NCI-H1436 treated with DMSO at 0.1 percent for 48 hours (cell line): ENCODE measurements at places on chromosomes 3 and 15.

- DNase-seq, result peak; percentile 41
These were observed 3.0 kb downstream of the SLC51A start for GRCh38 chr3:196219194-196219969.

- DNase-seq, result no peak
These were observed 914.3 kb upstream of the ARPP21 start for GRCh38 chr3:34724916-34725499.

- no peak for DNase-seq
These were observed at the start of gene ZMYND10 for GRCh38 chr3:50345586-50346234. Gene ZMYND10 (minus strand): TSS chr3:50345732. CDS start chr3:50345579, 153 bp downstream.

- DNase-seq, result no peak
These were observed 28.8 kb downstream of the DGKG start for GRCh38 chr3:186333256-186333655.

GRCh38 chr15:68028137-68028887 is 25.8 kb upstream of the PIAS1 start:
- no peak for DNase-seq

DNA sequence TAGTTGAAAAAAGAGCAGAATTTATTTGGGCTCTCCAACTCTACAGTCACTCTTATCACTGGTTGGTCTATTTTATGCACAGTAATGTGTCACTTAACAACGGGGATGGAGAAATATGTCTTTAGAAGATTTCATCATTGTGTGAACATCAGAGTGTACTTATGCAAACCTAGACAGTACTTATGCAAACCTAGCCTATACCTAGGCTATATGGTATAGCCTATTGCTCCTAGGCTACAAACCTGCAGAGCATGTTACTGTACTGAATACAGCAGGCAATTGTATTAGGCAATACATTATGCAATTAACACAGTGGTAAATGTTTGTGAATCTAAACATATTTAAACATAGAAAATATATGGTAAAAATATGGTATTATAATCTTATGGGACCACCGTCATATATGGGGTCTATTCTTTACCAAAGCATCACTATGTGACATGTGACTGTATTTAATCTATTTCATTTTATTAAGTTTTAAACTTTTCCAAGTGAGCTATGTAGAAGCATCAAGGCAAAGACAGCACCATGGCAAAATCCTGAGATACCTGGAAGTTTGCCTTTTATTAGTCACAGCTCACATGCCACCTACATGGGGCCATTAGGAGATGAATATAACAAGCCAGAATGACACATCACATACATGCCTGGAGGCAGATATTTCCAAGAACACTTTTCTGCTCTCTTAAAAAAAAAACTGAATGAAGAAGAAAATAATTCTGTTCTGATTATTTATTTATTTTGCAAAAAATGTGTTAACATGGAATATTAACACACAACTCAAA is 537.4 kb downstream of the TUSC7 start:
- no peak for DNase-seq

GRCh38 chr3:177776661-177777101 is 579.4 kb upstream of the TBL1XR1 start:
- DNase-seq, result no peak

- no peak for DNase-seq
These were observed 56.7 kb upstream of the SNRPA1 start for GRCh38 chr15:101351736-101352135.

DNA sequence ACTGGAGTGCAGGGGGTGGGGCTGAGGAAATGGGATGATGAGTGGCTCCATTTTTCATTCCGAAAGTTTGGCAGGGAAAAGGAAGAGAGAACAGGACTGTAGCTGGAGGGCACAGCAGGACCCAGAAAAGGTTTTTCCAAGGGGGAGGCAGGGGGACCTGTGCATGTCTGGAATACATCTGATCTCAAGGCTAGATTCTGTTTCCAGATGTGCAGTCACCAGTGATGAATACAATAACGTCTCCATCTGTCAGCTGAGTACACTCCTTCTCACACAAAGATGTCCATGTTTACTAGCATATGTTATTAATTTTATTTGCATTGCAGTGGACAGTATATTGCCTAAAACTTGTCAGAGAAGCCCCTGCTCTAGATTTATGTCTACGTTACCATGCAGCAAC is 39.9 kb upstream of the PRTG start:
- no peak for DNase-seq

DNA sequence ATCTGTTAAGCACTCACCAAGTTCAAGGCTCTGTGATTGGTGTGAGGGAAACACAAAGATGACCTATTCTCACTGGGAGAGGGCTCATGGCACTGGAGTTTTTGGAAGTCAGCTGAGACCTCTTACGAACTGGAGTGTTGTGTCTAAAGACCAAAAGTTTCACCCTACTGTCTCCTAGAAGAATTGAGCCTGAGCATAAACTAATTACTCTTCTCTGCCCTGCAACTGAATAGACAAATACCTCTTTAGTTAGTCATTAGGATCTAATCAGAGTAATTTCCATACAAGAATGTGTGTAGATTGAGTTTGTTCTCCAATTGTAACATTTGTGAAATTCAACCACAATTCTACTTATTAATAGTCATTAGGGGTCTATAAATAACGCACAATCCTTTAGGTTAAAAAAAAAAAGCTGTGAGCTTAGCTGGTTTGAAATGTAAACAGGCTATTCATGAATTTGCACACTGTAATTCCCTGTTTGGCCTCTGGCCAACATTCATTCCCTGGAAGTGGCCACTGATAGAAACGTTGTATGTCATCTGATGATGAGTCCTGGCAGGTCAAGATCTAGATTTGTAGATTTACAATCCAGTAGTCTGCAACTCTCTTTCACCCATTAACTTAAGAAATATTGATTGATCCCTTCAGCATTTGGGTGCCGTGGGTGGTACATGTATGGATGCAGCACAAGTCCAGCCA is 76.8 kb upstream of the SOX14 start:
- DNase-seq, result no peak

GRCh38 chr15:63905131-63905530 is 71.4 kb upstream of the HERC1 start:
- DNase-seq, result no peak

- DNase-seq, result no peak
These were observed 289.7 kb downstream of the PYDC2 start for GRCh38 chr3:191750618-191751017.

GRCh38 chr3:42166662-42167300 is 75.6 kb downstream of the TRAK1 start:
- DNase-seq, result no peak

GRCh38 chr3:102484-102883 is 94.1 kb upstream of the CHL1 start:
- no peak for DNase-seq

- DNase-seq, result no peak
These were observed 15.7 kb upstream of the TFRC start for GRCh38 chr3:196097373-196098154.

DNA sequence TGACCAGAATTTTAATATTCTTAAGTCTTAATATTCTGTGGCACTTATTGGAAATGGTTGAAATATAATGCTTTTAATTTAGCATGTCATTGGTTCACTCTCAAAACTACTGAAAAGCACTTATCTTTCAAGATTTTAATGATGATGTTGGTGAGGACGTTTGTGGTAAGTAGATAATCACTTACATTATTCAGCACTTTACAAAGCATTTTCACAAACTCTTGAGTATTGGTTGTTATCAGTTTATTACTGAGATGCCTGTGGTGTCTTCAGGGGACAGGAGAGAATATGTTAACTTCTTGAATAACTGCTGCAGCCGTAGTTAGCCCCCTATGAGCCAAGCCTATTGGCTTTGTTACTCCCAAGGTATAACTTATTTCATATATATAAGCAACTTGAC is 15.2 kb downstream of the TGFBR2 start:
- DNase-seq, result no peak

- DNase-seq, result no peak
These were observed 3.4 kb upstream of the SLC51B start for GRCh38 chr15:65041787-65042186.

DNA sequence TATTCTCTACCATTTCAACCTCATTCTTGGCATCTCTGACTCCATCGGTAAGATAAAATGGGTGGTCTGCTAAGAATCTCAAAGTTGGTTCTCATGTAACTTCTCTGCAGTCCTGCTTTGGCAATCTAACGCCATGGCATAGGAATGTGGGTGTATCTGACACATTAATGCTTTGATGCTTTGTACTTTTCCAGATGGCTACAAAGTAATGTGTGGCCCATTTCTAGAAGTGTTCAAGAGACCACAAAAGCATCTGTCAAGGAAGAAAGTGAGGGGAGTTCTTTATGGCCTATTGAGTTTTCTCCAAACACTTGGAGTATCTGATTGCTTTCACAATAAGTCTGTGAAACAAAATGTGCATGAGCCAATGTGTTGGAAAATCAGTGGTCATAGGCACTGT is 339.9 kb upstream of the TGFBR2 start:
- no peak for DNase-seq

GRCh38 chr3:51434746-51435327 is 43.8 kb downstream of the RBM15B start:
- DNase-seq, result no peak

- no peak for DNase-seq
These were observed 58.9 kb upstream of the SLC6A6 start for GRCh38 chr3:14343338-14344112.
